ENCODE measurements at places on chromosomes 2 and 18.

DNA sequence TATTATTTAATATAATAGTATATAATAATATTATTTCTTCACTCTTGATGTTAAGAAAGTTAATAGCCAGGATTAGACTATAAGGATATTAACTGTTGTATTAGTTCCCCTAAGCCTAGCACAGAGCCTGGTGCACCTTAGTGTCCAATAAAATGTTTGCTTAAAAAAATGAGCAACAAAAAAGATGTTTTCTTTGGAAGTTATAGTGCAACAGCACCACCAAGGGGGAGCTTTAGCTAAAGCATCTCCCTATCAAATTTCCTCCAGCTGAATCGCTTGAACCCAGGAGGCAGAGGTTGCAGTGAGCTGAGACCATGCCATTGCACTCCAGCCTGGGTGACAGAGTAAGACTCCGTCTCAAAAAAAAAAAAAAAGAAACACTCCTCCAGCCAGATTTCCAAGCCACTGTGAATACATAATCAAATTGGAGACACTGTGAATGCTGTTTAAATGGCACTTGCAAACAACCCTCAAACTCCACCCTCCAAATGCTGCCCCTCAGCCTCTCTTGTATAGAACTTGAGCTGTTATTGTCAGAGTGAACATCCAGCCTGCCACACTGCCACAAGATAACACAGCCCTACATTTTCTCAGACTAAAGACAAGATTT, 221.9 kb downstream of the DYM start:
- no peak for DNase-seq

- no peak for DNase-seq
Measured at GRCh38 chr18:10937743-10938640, 211.4 kb downstream of the PIEZO2 start.

GRCh38 chr18:79664525-79665125, 15.0 kb upstream of the CTDP1 start:
- no peak for DNase-seq

GRCh38 chr2:217402761-217403383, 543.0 kb upstream of the TNP1 start:
- no peak for DNase-seq

- no peak for DNase-seq
Measured at GRCh38 chr2:226994775-226995174, 158.9 kb downstream of the RHBDD1 start.

DNA sequence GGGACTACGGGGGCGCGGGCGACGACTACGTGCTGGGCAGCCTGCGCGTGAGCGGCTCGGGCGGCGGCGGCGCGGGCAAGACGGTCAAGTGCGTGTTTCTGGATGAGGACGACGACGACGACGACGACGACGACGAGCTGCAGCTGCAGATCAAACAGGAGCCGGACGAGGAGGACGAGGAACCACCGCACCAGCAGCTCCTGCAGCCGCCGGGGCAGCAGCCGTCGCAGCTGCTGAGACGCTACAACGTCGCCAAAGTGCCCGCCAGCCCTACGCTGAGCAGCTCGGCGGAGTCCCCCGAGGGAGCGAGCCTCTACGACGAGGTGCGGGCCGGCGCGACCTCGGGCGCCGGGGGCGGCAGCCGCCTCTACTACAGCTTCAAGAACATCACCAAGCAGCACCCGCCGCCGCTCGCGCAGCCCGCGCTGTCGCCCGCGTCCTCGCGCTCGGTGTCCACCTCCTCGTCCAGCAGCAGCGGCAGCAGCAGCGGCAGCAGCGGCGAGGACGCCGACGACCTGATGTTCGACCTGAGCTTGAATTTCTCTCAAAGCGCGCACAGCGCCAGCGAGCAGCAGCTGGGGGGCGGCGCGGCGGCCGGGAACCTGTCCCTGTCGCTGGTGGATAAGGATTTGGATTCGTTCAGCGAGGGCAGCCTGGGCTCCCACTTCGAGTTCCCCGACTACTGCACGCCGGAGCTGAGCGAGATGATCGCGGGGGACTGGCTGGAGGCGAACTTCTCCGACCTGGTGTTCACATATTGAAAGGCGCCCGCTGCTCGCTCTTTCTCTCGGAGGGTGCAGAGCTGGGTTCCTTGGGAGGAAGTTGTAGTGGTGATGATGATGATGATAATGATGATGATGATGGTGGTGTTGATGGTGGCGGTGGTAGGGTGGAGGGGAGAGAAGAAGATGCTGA, 1.4 kb downstream of the SOX11 start:
- no peak for DNase-seq

DNA sequence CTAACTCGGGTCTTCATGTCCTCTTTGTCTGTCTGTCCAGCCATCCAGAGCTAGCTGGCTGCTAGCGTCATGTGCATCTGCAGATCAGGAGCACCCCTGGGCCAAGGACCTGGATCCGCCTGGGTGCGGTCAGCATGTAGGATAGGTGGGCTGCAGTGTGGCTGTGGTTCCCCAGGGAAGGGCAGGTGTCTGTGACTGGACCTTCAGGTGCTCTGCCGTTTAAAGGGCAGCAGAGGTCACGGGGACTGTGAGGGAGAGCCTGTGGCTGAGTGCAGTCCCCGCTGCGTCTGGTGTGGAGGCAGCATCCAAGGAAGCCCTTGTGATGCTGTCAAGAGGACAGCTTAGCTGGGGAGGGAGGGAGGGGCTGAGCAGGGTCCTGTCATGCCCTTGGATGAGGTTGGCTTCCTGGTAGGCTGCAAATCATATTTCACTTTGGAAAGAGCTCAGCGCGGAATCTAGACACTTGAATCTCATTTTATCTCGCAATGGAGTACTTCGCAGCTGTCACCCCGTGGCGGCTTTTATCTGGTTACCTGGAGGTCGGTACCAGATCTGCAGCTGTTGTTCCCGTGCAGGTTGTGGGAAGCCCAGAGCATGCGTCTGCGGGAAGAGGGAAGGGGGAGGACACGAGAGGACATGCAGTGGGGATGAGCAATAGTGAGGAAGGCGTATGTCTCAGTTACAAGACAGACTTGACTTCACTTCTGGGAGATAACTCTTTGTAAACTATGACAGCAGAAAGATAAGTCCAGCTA, 5.9 kb upstream of the RALB start:
- DNase-seq = no peak

- DNase-seq = no peak
Measured at GRCh38 chr18:23171581-23172156, 36.4 kb downstream of the CABLES1 start.

GRCh38 chr18:36872329-36872728, 43.4 kb downstream of the KIAA1328 start:
- DNase-seq = no peak

DNA sequence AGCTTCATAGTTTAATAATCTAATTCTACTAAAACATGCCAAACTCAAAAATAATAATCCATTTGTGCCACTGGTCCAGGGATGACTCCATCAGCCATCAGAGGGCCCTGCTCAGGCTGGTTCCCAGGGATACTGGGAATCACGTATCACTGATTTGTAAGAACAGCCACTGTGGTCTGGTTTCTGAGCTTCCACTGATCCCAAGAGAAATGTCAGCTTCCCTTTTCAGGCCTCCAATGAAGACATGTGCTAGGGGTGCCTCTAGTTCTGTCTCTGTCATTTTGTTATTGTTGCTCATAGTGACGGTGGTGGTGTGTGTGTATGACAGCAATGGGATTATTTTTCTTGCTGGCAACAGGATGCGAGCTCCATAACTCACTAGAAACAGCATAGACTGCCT, 83.2 kb downstream of the CELF4 start:
- no peak for DNase-seq

- no peak for DNase-seq
Measured at GRCh38 chr2:14558335-14558919, 74.1 kb upstream of the LRATD1 start.

DNA sequence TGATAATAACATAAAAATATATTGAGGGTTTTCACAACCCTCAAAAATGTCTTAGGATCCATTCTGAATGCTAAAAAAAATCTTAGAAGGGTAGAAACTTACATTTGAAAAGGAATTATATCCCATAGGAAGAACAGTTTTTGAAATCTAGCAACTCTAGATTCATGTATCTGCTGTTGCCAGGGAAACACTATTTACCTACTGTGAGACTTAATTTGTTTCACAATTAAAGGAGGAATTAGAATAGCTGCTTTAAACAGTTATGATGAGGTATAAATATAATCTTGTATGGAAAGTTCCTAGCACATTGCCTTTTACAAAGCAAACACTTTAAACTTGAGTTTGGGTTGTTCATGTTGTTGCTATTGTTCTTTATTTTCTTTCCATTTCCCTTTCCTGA, 988.2 kb downstream of the SUCLG1 start:
- DNase-seq = no peak

DNA sequence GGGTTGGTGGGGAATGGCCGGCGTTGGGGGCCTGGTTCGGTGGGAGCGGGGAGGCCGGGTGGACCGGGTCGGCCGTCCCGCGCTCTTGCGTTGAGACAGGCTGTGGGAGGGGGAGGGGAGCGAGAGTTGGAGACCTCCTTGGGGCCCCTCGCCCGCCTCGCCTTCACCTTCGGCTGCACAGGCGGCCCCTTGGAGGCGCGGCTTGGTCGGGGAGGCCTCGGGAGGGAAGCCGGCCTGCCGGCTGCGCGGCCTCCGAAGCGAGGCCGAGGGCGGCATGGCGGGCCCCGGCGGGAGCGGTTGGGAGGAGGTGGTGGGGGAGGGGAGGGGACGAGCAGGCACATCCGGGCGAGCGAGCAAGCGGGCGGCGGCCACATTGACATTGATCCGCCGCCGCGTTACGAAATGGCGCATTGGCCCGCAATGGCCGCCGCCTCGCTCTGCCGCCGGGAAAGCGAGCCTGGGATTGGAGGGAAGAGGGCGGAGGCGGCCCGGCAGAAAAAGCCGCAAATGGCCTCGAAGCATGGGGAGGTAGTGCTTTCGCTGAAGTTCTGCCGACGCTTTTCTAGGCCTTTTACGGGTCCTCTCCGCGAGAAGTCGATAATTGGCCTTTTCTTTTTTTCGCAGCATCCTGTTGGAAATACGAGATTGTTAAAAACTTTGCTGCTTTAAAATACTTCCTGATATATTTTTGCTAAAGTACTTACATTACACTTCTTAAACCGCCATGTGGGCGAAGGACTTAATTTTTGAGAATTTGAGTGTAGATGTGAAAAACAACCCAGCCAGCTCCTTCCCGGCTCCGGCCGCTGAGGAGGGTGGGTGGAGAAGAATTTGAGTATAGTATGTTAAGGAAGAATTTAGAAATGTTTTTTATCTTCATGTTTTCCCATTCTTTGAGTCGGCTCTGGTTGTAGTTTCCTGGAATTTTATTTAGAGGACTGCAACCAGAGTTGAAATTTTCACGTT, 580 bp downstream of the HNRNPA3 start:
- DNase-seq = peak; percentile 68

DNA sequence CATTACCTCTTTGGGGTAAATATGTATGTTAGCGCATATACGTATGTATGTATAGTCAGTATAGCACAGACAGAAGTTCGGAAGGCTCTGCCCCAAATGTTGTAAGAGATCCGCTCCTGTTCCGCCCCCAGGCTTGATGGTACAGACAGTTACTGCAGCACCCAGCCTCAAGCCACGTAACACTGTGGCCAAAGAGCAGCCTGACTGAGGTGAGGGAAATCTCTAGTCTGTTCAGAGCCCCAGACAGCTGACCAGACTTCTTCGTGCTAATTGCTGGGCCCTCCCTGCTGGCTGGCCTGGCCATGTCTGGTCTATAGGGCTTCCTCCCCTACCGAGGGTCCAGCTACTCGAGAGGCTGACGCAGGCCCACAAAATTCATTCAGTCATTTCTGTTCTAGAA, 7.8 kb downstream of the CRACDL start:
- no peak for DNase-seq

GRCh38 chr2:85062565-85062964, 70.6 kb upstream of the TCF7L1 start:
- no peak for DNase-seq

DNA sequence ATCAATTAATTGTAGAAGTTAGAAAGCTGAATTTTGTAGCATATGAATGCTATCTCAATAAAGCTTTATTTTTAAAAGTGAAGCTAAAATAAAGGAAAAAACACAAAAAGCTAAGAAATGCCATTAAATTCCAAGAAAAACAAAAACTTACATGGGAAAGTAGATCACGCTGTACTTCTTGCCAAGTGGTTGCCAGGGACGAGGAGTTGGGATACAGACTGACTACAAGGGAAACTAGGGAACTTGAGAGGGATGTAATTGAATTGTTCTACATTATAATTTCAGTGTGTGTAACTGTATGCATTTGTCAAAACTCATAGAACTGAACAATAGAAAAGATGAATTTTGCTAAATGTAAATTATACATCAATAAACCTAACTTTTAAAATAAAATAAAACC, 108.1 kb downstream of the DYM start:
- DNase-seq = no peak

GRCh38 chr2:156340804-156341451, 8.4 kb upstream of the NR4A2 start:
- DNase-seq = no peak

DNA sequence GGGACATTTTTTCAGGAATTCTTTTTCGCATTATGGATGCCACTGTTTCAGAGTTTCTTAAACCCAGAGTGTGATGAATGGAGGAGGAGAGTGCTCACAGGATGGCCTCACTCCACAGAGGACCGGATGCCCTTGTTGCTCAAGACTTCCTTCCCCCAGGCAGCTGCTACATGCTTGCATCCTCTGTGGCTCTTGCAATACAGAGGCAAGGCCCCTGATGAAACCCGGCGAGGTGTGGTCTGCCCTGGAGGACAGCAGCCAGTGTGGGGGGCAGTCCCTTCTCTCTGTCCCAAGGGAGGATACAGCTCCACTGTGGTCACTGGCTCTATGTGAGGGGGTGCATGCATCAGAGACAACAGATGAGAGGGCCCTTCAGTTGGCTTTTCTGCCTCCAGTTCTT, 109.6 kb downstream of the SH3RF3 start:
- peak; percentile 13 for DNase-seq

DNA sequence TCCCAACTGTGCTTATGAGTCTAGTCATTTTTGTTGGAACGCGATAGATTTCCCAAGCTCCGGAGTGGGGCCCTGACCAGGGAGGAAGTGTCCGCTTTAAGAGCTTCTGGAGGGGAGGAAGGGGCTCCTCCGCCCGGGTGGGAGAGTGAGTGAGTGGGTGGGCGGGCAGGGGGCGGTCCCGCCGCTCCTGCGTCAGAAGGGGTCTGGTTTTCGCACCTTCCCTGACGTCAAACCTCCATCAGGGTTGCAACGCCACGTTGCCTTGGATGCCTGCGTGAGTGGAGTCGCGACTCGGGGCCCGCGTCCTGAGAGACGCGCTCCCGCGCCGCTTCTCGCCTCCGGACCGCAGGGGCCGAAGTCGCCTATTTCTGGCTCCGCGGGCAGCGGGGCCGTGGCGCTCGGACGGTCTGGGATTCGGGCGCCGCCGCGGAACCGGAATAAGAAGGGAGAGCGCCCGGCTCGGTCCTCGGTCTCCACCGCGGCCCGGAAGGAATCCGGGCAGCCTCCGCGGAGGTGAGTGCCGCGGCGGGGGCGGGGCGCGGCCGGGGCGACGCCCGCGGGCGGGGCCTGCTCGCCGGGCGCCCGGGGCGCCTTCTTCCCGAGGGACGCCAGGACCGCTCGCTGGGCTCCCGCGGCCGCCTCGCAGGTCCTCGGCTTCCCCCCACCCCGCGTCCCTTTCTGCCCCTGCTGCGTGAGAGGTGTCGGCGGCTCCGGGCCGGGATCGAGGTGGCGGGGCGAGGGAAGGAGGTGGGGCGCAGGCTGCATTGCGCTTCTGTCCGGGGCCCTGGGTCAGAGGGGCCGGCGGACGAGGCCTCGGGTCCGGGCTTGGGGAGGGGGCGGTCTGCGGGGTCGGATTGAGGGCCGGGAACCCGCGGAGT, at the start of gene ZDBF2:
Gene ZDBF2, plus strand, starts transcription at position 230 of the 878 bp plus-strand sequence. CDS start 7,187 bp downstream, outside the sequence.
- DNase-seq = no peak
